ENCODE measurements at places on chromosomes 7 and 10. TPM values are rescaled to one million over a fixed set of nuclear protein-coding genes. Genes with fewer than 3 reads are reported as not detected.

Gene AEBP1
- polyA plus RNA-seq, result not detected

GRCh38 chr7:88664630-88665233, 94.8 kb upstream of the ZNF804B start:
- H3K27ac ChIP-seq, result no peak overlapping the region
- no peak for DNase-seq
- H3K27me3 ChIP-seq, result no peaks in the 10 kb centered on the region
- H3K4me3 ChIP-seq, result no peak overlapping the region
- H3K36me3 ChIP-seq, result no peaks in the 10 kb centered on the region

- no peak within 1 kb of the TSS for H3K4me3 ChIP-seq
- no peaks in the 10 kb centered on the region for H3K27me3 ChIP-seq
- H3K36me3 ChIP-seq, result no peaks in the 10 kb centered on the region
- peaks cover 11% of the 10 kb centered on the region for H3K4me1 ChIP-seq
These were observed at the start of gene ABCC2 for GRCh38 chr10:99782447-99783286. ABCC2 (plus strand) TSS chr10:99782640; CDS start chr10:99782845, 205 bp downstream.

DNA sequence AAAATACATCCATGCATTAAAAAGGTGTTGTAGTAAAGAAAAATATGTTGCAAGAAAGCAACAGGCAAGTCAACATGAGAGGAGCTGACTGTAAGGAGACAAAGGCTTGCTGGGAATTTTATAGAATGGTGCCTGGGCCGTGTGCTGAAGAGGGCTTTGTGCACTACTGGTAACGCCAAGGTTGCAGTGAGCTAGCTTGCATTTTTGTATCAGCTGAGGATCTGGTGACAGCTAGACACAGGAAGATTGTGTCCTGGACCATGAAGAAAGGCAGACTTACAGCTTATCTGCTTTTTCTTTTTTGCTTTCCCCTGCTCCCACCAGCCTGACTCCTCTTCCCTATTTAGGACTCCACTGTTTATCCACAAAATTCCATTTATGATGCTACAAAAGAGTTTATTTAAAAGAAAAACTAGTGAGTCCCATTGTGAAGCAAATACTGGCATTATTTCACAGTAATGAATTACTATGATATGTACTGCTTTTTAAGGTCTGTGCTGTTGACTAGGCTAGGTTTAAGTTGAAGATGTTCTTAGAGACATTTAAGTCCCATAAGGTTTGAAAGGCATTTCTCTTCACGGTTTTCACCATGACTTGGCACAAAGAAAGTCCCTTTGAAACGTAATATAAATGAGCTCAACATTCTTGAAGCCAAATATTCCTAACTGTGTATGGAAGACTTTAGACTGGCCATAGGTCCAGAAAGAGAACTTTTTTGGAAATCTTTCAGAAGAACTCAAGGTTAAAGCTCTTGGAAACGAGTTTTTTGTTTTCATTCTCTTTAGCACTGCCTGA, 88.6 kb downstream of the SEC23IP start:
- H3K4me3 ChIP-seq, result no peak overlapping the region
- peaks cover 3% of the 10 kb centered on the region for H3K27me3 ChIP-seq
- no peaks in the 10 kb centered on the region for H3K36me3 ChIP-seq
- H3K4me1 ChIP-seq, result peaks cover 3% of the 10 kb centered on the region

DNA sequence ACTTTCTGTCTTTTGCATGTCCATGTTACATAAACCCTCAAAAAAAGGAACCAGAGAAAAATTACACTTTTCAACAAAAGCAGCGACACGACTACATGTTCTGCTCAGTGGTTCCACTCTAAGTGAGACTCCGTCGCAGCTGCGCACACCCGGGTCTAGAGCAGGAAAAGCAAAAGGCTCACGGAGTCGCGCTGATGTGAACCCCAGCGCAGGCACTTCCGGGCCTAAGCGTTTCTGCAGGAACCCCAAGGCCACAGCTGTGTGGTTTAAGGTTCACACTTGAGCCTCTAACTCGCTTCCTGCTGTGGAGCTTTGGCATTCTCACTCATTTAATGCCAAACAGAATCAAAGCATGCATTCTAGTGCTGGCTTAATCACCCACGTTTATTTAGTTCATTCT, 240.3 kb downstream of the DNAJB6 start:
- no peak overlapping the region for H3K4me3 ChIP-seq
- no peaks in the 10 kb centered on the region for H3K36me3 ChIP-seq
- H3K27ac ChIP-seq, result no peak overlapping the region
- peaks cover 4% of the 10 kb centered on the region for H3K4me1 ChIP-seq
- no peaks in the 10 kb centered on the region for H3K27me3 ChIP-seq
